ENCODE measurements at places on chromosomes 11 and 22.

DNA sequence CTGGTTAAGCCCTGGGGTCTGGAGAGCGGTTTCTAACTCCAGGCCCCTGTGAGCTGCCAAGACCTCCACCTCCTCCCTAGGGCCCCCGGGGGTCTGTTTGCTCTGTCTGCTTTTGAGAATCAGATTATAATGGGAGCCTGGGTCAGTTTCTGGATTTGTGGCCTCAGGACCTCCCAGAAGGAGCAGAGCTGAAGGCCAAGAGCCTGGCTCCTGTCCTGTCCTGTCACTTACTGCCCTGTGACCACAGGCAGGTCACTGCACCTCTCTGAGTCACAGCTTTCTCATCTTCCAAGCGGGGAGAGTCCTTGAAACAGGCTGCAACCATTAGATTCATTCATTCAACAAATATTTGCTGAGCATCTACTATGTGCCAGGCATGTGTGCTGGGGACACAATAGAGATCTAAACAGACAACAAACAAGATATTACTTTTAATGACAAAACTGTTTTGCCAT is 87.3 kb upstream of the FGF3 start:
- no peak for DNase-seq

DNA sequence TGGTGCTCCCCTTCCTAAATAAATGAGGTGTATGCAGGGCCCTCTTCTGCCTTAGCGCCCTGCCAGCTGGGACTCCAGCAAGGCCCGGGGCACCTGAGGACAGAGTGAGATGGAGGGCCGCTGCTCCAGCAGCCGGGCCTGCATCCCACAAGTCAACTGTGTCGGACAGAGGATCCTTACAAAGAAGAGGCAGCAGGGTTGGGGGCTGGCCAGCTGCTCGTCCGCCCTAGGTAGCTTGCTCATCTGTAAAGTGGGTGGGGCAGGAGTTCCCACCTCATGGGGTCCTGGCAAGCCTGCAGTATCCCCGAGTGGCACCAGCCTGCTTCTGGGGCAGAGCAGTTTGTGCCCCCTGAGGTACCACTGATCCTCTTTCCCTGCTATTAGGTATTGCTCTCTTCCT is 7.6 kb downstream of the TMEM121B start:
- no peak for DNase-seq

- DNase-seq: no peak
Measured at GRCh38 chr11:112222303-112222702, 3.9 kb upstream of the PTS start.

DNA sequence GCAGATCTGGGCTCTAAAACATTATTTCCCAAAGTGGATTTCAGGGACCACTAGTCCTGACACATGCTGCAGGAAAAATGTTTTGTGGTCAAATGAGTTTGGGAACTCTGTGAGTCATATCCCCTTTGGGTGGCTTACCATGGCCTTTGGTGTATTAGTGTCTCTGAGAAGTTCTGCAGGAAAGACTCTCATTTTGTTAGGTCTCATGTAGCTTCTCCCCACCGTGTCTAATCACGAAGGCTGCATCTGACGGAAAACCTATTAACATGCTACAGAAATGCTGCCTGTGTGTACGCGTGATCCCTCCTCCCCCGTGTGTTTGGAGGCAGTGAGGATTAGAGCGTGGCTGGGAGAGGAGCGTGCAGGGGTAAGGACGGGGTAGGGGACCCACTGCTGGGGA is 191.7 kb downstream of the ST3GAL4 start:
- DNase-seq: no peak

GRCh38 chr11:70699294-70700221 is 301.2 kb downstream of the CTTN start:
- no peak for DNase-seq

DNA sequence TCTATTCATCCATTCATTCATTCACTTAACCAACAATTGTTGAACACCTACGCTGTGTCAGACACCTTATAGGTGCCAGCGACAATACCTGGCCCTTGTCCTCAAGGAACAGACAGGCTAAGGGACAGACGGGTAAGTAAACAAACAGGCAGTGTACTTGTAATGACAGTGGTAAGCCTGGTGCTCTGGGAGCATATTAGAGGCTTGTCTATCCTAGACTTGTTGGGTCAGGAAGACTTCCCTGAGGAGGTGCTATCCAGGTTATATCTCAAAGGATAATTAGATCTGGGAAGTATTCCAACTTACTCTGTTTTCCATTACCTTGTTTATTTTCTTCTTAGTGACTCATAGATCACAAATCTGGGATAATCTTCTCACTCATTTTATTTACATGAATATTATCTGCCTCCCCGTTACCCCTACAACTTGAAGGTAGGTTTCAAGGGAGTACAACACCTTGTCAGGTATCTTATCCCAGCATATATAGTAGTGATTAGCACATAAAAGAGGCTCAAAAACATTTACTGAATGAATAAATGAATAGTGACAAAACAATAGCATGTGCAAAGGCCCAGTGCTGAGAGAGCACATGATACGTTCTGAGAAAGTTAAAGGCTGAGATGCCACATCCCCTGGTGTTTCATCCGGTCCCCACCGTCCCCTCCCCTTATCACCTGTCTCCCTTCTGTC is 75.3 kb upstream of the NCAM1 start:
- peak; percentile 33 for DNase-seq

- no peak for DNase-seq
Measured at GRCh38 chr22:19902245-19902715, 39.3 kb upstream of the COMT start.

DNA sequence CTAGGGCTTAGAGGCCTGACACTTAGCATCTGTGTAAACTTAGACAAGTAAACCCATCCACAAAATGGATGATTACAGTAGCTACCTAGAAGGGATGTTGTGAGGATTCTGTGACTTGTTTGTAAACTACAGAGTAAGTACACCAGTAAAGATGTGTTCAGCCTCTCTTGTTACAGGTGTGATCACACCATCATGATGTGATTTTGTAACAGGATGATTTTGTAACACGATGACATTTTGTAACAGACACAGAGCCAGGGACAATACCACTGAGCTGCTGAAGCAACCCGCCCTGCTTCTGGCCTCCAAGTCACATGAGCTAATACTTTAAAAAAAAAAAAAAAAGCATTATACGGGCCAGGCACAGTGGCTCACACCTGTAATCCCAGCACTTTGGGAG is 17.0 kb downstream of the FADD start:
- no peak for DNase-seq

GRCh38 chr11:72613977-72614376 is 60.2 kb downstream of the PDE2A start:
- no peak for DNase-seq

GRCh38 chr22:32880505-32880892 is 79.0 kb downstream of the TIMP3 start:
- DNase-seq: no peak

DNA sequence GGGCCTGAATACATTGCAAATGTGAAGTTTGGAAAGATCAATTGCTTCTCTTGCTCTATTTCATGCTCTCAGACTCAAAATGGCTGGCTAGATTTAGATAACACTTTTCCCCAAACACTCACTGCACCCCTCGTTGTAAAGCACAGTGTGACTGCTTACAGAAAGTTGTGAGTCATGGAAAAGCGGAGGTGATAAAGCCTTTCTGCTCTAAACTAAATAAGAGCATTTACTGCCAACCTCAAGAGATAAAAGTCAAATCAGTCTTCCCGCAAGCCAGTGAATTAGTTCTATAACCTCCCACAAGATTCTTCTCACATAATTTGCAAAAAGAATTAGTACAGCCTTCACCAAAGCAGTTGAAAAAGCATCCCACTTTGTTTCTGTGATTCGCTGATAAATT is 168.7 kb downstream of the WT1 start:
- DNase-seq: no peak

DNA sequence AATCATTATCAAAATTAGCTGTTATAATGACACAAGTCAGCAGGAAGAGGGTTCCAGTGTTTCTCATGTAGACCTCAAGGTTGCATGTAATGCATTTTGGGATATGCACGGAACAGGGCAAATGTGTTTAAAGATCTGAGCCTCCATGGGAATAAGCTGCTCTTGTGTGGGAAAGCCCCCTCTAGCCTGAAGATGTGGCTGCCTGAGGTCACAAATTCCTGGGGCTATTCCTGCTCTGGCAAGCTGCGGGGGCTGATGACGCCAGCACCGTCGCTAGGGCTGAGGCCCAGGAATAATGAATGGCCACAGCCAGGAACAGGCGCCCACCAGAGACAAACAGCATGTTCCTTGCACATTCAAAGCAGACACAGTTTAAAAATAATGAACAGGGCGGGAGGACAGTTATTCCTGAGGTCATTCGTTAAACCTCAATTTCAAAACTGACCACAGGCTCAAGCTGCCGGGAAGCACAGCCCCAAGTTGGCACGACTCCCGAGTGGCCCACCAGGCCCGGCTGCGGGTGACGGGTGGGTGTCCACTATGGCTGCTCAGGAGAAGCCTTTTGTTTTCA is 11.7 kb downstream of the OSBPL5 start:
- DNase-seq: no peak

DNA sequence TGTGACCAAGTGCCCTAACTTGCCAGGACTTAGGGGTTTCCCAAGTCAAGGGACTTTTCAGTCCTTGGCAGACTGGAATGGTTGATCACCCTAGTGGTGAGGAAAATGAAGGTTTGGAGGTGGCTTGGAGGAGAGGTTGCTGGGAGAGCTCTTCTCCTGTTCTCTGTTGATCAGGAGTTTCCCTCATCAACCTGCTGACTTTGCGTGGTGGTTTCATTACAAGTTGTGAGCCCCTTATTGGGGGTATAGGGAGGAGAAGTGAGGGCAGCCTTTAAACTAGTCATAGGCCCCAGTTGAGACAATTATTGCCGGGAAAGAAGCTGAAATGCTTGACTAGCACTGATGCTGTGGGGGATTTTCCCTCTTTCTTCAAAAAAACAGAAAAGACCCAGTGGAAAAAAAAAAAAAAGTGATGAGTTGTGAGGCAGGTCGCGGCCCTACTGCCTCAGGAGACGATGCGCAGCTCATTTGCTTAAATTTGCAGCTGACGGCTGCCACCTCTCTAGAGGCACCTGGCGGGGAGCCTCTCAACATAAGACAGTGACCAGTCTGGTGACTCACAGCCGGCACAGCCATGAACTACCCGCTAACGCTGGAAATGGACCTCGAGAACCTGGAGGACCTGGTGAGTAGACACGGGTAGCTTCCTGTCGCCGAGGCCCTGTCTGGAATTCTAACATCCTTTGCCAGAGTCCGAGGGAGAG is at the start of gene CXCR5:
Gene CXCR5, plus strand, starts transcription at position 525 of the 704 bp plus-strand sequence. Its CDS starts 50 bp downstream, at position 575.
- no peak for DNase-seq

- DNase-seq: no peak
Measured at GRCh38 chr11:92588393-92588792, 363.8 kb downstream of the FAT3 start.

- DNase-seq: no peak
Measured at GRCh38 chr22:45579806-45580725, 77.4 kb downstream of the FBLN1 start.

GRCh38 chr11:110921742-110922521 is 209.7 kb upstream of the ARHGAP20 start:
- no peak for DNase-seq

GRCh38 chr11:57426439-57426928 is 437 bp downstream of the SLC43A3 start:
- DNase-seq: no peak

DNA sequence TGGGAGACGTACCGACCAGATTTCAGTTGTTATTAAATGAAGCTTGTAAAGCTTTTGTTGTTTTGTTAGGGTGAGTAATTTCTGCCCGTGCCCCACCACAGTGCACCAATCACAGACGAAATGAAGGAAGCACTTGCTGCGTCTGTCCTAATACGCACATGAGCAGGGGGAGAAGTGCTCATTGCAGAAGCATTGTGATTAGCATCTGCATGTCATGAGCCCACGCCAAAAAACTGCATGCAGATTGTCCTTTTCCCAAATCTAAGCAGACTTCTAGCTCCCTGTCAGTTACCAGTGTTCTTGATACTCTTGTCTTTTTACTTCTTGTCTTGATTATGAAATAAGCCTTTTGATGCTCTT is 15.5 kb downstream of the RBX1 start:
- DNase-seq: no peak

GRCh38 chr11:3962406-3962840 is 107.0 kb downstream of the STIM1 start:
- no peak for DNase-seq

- no peak for DNase-seq
Measured at GRCh38 chr11:34036456-34036855, 15.1 kb upstream of the CAPRIN1 start.

- no peak for DNase-seq
Measured at GRCh38 chr22:39594411-39594810, 23.9 kb downstream of the CACNA1I start.

- no peak for DNase-seq
Measured at GRCh38 chr11:62687508-62688396, 1.6 kb downstream of the LRRN4CL start.

- no peak for DNase-seq
Measured at GRCh38 chr11:58509748-58510147, 1.8 kb upstream of the OR5B21 start.

GRCh38 chr22:24474221-24474620 is 20.9 kb upstream of the UPB1 start:
- no peak for DNase-seq

- DNase-seq: no peak
Measured at GRCh38 chr22:43740587-43741270, 71.4 kb downstream of the EFCAB6 start.

- no peak for DNase-seq
Measured at GRCh38 chr11:125102510-125102909, 8.9 kb downstream of the TMEM218 start.

DNA sequence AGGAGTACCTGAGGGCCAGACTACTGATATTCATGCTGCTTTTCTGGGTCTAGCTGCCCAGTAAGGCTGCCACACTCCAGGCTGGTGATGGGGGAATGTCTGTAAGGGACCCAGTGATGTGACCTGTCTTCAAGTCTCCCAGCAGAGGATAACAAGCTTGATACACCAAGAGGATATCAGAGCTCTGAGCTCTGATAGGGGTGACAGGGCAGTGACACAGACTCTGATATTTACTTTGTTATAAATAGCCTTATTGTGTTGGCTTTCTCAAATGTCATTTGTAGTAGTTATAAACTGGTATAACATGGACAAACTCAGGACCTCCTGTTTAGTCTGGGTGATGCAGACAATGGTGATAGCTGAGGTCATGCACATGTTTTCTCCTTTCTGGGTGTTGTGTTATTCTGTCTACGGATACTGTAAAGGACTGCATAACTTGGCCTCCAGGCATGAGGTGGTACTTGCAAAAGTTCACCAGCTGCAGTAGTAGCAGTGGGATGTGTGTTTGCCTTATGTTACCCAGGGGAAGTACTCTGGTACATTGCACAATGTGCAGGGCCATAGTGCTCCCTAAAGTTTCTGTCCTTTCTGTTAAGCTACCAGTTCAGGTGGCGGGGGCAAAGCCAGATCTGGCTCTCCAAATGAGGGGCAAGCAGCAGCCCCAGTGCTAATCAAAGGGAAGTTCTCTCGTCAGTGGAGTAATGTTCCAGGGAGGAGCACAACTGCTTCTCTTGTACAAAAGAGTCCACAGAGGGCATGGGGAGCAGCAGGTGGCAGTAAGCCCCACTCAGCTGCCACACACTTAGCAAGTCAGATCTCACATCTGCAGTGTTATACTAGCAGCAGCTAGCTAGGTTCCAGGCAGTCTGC is 812.2 kb downstream of the JRKL start:
- no peak for DNase-seq

DNA sequence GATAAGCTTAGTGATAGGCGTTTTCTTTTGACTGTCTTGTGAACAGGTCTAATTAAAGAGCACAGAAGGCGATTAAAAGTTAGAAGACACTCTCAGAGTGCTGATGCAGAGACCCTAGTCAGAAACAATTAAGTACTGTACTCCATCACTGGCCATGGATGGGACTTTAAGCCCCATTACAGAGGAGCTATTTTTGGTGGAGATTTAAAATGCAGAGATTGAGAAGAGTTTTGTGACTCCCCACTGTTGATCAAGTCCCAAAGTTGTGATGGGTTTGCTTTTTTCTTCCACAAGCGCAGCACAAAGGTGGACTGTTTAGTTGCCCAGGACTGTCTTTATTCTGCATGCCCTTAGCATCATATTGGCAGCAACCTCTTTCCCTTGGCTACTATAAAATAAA is 978 bp downstream of the LUZP2 start:
- no peak for DNase-seq

Measured in NCI-H774 (cell line).